ENCODE measurements at places on chromosomes 7 and 10.

DNA sequence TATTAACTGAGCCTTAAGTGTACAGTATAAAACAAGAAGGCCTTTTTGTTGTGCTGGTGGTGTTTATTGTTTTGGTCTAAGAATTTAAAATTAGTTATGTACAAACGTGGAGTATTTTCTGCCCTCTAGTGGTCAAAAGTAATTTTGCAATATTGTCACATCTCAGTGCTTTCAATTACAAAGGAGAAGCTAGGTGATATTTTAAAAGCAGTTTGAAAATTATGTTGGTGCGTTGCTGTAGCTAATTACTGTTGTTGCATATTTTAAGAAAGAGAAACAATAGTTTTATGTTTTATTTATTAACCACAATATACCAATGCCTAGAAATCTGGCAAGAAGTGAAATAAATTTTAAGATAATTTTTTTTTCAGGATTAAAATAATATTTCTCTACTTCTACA is 11.4 kb downstream of the NPVF start:
- no peak for DNase-seq

DNA sequence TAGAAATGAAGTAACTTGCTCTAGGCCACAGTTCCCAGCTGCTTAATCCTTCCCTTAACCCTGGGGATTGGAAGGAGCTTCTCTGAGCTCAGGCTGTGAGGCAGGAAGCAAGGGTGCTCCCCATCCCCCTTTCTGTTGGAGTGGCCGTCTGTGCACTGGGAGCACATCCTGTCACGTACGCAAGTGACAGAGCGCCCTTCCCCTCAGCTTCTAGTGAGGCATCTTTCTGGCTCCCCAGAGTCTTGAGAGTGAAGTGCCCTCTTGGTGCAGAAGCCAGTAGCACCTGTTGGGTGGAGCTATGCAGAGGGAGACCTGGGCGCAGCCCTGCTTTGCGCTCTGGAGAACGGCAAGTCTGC is 47.8 kb downstream of the SHH start:
- DNase-seq: peak; percentile 27

- no peak for DNase-seq
These were observed 9.7 kb downstream of the RTKN2 start for GRCh38 chr10:62258926-62259325.

DNA sequence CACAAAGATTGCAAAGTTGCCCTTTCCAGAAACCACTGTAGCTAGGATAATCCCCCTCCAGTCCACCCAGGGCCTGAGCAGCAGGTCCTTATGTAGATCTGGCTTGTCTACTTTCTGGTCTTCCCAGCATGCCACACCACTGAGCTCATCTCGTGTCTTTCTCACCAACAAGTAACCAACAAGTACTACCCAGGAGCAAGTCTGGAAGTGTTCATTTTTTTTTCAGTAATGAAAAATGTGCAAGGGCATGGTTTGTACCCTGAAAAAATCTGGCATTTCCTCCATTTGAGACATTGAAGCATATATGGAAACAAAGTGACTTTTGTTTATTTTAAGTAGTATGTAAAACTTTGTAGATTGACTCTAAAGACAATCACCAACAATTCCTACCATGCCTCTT is 120.8 kb downstream of the INHBA start:
- DNase-seq: no peak

- no peak for DNase-seq
These were observed 94.4 kb upstream of the SEMA3C start for GRCh38 chr7:81013083-81013817.

DNA sequence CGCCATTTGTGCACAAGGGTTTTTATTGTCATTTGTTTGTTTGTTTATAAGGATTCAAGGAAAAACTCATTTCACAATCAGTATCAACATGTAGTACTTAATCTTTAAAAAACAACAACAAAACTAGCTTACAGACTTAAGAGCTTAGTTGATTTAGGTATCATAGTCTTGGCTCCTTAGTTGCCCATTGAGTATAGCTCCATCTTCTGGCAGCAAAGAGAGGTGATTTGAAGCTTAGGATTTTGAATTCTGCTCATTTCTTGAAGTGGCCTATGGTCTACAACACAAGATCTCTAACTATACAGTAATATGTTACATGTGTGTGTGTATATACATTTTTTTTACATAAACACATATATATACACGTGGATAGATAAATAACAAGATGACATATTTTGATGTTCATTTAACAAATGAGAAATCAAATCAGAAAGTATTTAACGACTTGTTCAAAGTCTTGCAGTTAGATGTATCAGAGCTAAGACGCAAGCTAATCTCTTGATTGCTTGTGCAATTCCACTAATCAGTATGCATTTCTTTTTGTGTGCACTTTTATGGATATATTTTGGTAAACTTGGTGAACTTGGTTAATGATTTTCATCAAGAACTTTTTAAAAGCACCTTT is 307.3 kb downstream of the CAMK1D start:
- DNase-seq: no peak

- no peak for DNase-seq
These were observed 47.3 kb upstream of the TES start for GRCh38 chr7:116162992-116163391.

- DNase-seq: no peak
These were observed 154.6 kb downstream of the POU6F2 start for GRCh38 chr7:39132306-39132705.

- DNase-seq: no peak
These were observed 1.6 kb downstream of the SMC3 start for GRCh38 chr10:110569122-110569521.

- no peak for DNase-seq
These were observed 145.4 kb downstream of the LRRC4 start for GRCh38 chr7:127885843-127886242.

- DNase-seq: no peak
These were observed 118.9 kb downstream of the AKR1D1 start for GRCh38 chr7:138195151-138195571.

DNA sequence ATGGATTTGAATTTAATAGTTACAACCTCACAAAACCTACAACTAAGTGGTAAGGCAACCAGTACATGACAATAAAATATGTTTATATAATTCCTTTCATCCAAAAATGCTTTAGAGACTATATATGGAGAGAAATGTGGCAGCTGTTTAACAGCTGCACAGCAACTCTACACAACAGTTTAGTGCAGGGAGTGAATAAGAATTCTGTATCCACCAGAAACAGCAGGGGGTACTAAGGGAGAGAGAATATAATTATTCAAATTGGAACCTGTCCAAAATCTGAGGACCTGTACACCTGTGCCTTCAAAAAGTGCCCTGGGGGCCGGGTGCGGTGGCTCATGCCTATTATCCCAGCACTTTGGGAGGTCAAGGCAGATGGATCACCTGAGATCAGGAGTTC is 49.6 kb downstream of the POLL start:
- DNase-seq: no peak

GRCh38 chr10:132274986-132275385 is 32.8 kb downstream of the STK32C start:
- DNase-seq: no peak

DNA sequence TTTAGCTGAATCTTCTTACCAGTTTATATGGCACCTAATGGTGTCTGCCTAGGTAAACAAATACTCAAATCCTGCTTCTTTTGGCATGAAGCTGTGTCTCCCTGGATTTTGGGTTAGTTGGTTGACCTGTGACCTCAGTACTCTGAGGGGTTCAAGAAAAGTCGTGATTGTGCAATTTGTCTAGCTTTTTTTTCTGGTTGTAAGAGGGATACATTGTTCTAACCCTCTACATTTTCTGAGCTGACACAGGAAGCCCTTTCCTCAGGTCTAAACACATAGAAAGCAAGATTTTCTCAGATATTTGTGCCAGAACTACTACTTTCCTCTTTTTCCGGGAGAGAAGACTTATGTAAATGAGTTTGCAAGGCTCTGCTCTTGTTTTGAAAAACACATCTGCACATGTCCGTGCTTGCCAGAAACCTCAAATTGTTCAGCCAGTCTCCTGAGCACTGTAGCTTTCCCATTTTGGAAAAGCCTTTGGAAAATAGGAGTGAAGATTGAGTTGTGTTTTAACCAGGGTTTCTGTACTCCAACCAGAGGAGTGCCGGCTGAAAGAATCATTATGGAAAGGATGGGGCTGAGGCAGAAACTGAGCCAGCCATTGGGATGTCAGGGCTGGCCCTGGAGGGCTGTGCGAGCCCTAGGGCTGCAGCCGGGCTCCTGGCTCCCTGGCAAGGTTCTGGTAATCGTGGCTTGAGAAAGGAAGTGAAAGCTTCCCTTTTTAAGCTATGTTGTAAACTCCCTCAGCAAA is 31.3 kb upstream of the CXCL12 start:
- no peak for DNase-seq

DNA sequence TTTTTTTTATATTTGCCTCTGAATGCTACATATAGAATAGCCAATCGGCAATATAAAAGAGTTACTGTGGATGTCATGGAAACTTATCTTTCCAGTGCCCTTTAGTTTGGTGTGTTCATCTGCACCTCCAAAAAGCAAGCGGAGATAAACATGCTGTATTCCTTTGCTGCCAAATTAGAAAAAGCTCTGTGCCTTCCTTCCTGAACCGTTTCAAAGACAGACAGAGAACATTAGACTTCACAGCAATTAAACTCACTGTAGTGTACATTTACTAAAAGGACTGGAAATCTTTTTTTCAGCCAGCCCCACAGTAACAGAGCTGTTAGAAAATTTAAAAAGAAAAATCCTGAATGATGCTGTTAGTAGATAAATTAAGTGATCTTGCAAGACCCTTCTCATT is 707.5 kb downstream of the LRMDA start:
- DNase-seq: no peak

Data from activated naive CD4-positive, alpha-beta T cell treated with anti-CD3 and anti-CD28 coated beads, Interleukin-2, amount 50 U/mL, for 16 hours (primary cell).